ENCODE measurements at places on chromosomes 2 and 18. TPM values are rescaled to one million over a fixed set of nuclear protein-coding genes. Genes with fewer than 3 reads are reported as not detected.

GRCh38 chr2:54704688-54705605 is 18.5 kb upstream of the EML6 start:
- no peak for DNase-seq

Gene AKAIN1
- not detected for total RNA-seq

Gene IL37
- total RNA-seq = not detected

DNA sequence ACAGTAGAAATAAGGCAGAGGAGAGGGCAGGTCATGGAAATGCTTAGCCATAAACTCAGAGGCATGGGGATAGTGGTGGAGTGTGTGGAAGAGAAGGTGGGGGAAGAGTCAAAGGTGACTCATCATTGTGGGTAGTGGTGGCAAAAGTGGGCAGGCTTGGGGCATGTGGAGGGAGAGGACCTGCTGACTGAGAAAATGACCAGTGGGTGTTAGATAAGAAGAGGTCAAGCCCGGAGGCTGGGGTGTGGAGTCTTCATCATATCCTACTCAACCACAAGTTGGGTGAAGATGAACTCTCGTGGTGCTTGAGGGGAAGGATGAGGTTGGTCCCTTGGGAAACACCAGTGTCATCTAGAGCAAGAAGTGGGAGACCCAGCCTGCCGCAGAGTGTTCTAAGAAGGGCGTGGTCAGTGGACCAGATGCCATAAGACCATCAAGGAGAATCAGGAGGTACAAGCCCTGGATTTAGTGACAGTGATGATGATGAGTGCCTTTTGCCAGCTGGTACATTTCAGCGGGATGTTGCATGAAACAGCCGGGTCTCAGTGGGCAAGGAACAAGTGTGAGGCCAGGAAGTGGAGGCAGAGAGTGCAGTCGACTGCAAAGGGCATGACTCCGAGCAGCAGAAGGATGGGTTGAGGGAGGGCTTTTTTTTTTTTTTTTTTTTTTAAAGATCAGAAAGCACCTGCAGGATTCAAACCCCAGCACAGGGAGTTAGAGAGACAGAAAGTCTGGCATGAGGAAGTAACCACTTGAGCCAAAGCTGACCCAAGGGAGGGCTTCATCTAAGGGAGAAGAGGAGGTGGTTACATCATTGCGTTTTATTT is 122.6 kb upstream of the SPRED2 start:
- no peak for DNase-seq

DNA sequence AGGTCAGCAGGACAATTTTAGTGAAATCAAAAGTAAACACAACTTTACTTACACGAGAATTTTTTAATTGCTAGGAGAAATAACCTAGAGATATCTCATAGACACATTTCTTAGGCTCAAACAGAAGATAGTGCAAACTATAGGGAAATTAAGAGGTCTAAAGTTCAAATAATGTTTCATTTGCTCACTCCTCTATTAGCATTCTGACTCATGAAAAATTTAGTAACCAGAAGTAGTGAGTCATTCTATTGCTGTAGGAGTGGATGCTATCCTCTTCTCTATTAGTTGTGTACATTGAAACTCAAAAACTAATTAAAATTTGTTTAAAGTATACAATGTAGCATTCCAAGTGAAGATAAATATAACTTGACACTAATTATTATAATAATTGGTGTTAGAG is 908.3 kb upstream of the TMEFF2 start:
- DNase-seq = no peak

- DNase-seq = no peak
These were observed 19.0 kb downstream of the OSBPL1A start for GRCh38 chr18:24378598-24378997.

DNA sequence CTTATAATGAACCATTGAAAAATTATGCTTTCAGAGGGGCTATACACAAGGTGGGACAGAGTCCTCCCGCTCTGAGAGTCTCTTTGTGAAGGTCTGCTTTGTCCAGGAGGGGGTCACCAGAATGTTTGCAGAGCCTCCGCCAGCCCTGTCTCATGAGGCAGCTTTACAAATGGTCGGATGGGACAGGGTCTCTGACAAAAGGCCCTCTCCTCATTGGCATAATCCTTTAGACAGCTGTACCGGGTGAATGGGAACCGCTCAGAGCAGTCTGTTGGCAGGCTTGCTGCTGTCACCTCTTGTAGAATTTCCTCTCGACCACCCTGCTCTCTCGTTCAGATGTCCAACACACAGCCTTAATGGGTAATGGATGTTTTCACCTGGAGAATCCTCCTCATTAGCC is 40.2 kb upstream of the TGIF1 start:
- no peak for DNase-seq

Data from right cardiac atrium (tissue), 5 donors.